NCI-H2081 treated with DMSO at 0.1 percent for 48 hours (cell line): ENCODE measurements at places on chromosomes 12 and 14.

- DNase-seq, result no peak
Observed at GRCh38 chr14:21192447-21192822, 36.6 kb upstream of the OR5AU1 start.

DNA sequence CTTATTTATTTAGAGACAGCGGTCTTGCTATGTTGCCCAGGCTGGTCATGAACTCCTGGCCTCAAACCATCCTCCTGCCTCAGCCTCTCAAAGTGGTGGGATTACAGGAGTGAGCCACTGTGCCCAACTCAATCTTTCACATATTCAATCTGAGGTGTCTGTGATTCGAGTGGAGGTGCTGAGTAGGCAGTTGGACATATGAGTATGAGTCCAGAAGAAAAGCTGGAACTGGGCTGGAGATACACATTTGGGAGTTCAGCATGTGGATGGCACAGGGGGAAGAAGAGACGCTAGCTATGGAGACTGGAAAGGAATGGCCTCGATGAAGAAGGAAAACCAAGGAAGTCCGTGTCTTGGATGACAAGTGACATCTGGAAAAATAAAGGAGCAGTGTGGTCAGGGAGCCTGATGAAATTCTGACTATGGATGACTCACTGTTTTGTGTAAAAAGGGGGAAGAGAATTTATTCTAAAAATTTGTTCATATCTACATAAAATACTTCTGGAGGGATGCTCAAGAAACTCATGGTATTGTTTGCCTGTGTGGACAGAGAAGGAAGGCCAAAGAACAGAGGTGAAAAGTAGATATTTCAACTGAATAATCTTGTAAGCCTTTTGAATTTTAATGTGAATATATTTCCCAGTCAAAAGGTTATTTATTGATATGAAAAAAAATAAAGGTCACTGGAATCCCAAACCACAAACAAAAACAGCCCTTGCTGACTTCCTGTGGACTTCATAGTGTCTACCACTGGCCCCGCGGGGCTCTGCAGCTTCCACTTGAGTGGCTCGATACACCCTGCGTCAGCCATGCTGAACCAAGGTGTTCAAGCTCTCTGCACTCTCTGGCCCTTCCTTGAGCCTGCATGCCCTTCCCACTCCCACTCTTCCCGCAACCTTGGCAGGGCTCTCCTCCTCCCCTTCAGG is 8.9 kb upstream of the LTA4H start:
- no peak for DNase-seq

DNA sequence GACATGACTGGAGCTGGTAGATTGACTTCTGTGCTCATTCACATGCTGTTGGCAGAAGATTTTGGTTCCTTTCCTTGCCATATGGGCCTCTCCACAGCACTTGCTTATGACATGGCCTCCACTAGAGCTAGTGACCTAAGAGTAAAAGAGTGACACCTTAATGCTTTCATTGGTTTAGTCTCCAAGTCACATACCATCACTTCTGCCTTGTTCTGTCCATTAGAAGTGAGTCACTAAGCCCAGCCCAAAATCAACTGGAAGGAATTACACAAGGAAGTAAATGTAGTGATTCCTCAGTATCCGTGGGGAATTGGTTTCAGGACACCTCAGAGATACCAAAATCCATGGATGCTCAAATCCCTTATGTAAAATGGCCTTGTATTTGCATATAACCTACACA is 81.3 kb downstream of the PPHLN1 start:
- no peak for DNase-seq

GRCh38 chr12:63958876-63959580 is 114.5 kb downstream of the SRGAP1 start:
- peak; percentile 18 for DNase-seq

GRCh38 chr12:54701940-54702592 is 53.9 kb upstream of the DCD start:
- DNase-seq, result no peak

GRCh38 chr14:85308531-85309300 is 221.2 kb upstream of the FLRT2 start:
- DNase-seq, result no peak

GRCh38 chr12:13702381-13702780 is 279.0 kb downstream of the GRIN2B start:
- no peak for DNase-seq

GRCh38 chr12:70664465-70664881 is 27.2 kb upstream of the PTPRB start:
- DNase-seq, result peak; percentile 85

DNA sequence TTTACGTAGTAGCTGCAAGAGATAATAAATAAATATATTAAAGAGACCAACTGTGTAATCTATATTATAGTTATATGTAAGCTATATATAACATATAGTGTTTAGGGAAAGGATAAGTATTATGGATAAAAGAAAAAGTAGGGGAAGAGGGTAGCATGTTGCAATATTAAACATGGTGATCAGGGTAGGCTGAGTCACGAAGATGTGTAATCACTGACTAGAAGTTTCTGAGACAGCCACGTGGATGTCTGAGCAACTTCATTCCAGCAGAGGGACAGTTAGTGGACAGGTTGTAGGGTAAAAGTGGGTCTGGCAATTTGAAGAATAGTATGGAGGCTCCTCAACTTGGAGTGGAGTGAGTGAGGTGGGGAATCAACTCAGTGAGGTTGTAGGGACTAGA is 109.7 kb downstream of the ANO4 start:
- DNase-seq, result no peak

DNA sequence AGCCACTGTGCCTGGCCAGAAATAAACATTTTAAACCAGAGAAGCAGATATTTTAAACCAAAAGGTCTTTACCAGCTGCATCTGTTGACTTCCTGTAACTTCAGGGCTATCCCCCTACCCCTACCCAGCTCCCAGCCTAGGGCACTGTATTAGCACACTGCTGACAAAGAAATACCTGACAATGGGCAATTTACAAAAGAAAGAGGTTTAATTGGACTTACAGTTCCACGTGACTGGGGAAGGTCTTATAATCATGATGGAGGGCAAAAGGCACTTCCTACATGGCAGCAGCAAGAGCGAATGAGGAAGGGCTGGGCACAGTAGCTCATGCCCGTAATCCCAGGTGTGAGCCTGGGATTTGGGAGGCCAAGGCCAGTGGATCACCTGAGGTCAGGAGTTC is 26.0 kb downstream of the GEMIN2 start:
- no peak for DNase-seq

GRCh38 chr14:102795060-102795925 is 18.0 kb downstream of the TRAF3 start:
- DNase-seq, result peak; percentile 60

DNA sequence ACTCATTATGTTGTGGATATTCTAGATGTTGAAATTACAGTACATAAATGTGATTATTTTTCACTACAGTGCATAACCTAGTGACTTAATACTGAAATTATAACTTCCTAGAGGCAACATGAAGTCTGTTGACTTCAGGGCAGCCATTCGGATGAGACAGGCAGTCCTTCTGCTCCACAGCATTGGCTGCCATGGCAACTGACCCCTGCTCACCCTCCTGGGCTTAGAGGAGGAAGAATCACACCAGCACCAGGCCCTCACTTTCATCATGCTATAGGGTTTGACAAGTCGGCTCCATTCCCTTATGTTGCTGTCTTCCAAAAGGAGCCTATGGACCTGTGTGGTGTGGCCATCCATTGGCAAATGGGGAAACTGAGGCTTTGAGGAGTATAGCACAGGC is 233.5 kb upstream of the TMEM132C start:
- DNase-seq, result no peak

DNA sequence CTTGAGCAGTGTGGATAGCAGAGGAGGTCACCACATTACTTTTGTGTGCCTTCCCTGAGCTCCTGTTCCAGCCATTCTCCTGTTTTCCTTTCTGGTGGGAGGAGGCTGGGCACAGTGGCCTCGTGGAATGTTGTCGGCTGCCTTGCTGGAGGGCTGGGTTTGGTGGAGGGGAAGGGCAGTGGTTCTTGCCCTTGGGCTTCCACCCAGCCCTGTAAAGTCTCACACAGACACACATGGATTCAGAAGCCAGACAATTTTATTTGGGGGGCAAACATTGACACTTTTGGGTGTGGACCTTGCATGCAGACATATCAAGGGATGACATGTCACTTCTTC is 866 bp downstream of the NPFF start:
- DNase-seq, result no peak

DNA sequence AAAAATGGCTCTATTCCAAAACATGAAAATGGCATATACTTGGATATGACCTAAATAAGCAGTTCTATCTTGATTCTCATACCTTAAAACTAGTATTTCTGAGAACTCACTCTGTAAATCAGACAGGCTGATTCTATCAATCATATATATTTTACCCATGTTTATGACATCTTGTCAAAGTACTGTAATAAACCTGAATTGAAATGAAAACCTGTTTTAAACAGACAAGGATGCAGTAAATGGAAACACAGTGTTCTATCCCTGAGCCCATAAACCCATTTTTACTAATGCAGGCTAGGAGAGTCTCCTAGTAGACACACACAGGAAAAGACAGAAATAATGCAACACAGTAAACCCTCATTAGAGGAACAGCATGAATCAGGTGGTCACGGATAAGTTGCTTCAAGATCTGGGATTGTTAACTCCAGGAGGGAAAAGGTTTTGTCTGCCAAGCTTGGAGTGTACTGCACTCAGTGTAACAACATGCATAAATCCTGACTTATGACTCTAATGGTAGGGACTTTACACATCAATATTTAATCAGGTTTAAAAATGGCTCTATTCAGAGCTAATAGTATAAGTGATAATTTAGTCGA is 93.6 kb upstream of the CPNE8 start:
- DNase-seq, result no peak

DNA sequence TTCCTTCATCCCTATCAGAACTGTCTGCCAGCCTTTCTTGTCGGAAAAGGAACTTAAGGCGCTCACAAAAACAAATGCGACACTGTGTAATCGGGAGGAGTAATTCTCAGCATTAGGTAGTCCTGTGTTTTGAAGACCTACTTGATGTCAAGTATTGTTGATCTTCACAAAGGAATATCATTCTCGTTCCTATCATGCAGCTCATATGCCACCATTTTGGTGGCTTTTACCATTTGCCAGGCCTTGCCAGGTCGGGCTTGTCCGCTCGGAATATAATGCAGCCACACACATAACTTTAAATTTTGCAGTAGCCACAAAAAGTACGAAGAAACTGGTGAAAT is 903 bp upstream of the PPP4R3A start:
- DNase-seq, result no peak

DNA sequence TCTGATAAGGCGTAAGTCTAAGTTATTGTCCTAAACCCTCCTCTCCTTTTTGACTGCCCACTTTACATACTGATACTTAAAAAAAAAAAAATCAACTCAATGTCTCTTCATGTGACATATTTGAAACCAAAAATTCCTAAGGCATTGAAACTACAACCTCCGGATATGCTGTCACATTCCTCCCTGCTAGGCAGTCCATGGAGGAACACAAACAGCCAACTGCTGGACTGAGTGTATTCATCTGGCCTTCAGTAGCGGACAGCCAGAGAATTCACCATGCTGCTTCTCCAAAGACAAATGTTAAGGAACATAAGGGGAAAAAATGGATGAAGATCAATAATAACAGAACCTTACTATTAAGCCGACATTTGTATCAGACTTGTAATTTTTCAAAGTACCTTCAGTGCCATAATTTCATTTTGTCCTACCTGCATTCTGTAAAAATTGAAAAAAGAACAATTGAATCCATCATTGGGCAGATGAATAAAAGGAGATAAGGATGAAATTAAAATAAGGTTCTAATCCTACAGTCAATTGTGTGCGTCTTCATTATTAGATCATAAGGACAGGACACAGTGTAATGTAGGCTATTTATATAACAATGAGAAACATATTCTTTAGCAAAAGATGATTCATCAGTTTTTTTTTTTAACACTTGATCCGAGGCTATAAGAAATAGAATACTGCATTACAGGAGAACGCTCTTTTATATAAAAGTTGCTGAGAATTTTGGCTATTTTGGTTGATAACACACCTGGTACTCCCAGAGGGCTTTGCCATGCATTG is 12.2 kb downstream of the RERG start:
- no peak for DNase-seq

GRCh38 chr12:45705404-45705803 is 24.1 kb upstream of the ARID2 start:
- no peak for DNase-seq

DNA sequence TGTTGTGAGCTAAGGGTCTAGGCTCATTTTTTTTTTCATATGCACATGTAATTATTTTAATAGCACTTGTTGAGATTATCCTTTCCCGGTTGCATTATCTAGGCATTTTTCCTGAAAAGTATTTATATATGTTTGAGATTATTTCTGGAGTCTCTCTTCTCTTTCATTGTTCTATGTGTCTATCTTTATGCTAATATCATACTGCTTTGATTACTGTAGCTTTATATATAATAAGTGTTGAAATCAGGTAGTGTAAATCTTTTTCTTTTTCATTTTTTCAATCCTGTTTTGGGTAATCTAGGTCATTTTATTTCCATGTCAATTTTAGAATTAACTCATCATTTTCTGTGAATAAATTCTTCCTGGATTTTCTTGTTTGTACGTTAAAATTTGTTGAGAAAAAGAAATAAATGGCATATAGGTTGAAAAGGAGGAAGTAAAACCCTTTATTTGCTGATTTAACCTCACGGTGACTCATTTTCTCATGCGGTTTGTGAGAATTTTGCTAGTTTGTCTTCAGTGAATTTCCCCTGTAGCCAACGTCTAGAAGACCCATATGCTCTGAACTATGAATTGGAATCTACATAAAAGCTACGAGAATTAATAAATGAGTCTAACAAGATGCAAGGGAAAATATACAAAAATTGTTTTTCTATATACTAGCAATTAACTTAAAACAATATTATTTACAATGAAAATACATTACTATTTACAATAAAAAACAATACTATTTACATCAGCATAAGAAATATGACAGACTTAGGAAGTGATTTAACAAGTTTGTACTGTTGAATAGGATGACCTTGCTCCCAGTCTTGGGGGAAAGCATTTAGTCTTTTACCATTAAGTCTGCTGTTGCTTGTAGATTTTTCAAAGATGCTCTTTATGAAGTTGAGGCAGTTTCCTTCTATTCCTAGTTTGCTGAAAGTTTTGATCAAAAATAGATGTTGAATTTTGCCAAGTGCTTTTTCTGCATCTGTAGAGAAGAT is 105.0 kb downstream of the SNAPC1 start:
- no peak for DNase-seq
